ENCODE measurements at places on chromosomes 5 and 9.

DNA sequence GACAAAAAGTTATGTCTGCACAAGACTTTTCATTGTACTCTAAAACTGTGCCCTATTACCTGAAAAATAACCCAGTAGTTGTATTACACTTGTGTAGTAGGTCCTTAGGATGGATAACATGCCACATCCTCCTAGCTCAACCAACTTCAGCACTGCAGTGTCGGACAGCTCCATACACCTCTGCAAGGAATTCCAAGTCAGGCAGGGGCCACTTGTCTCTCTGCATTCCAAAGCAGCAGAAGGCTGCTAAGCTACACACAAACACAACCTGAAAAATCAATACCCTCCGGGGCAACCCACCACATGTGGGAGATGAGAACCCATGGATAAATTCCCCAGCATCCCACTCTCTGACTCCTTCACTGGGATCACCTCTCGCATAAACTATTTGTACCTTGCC lies 50.2 kb downstream of the MED10 start:
- DNase-seq, result no peak

GRCh38 chr9:114685951-114686350 lies 4.0 kb upstream of the TEX48 start:
- DNase-seq, result no peak

GRCh38 chr5:109450129-109450877 lies 40.5 kb upstream of the PJA2 start:
- no peak for DNase-seq

- DNase-seq, result no peak
Measured at GRCh38 chr9:89358985-89359384, 40.7 kb downstream of the SECISBP2 start.

DNA sequence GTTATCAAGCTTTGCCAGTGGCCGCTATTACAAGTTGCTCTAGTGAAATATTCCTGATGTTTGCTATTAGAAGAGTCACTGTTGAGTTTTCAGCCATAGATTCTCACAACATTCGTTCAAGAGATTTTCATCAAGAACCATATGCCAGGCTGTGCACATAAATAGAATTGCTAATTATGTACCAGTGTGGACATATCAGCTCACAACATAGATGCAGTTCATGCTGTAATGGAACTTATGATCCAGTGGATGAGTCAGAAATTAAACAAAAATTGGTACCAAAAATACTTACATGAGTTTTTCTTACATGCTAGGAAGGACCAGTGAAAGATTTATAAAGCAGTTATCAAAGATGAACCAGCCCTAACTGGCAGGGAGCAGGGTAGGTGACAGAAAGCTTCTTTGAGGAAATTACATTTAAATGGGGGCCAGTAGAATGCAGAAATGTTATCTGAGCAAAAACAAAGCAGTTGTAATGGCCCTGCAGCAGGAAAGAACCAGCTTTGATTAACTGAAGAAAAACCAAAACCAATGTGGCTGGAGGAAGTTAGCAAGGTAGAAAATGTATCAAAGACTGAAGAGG lies 404.2 kb downstream of the DNAH5 start:
- DNase-seq, result no peak

DNA sequence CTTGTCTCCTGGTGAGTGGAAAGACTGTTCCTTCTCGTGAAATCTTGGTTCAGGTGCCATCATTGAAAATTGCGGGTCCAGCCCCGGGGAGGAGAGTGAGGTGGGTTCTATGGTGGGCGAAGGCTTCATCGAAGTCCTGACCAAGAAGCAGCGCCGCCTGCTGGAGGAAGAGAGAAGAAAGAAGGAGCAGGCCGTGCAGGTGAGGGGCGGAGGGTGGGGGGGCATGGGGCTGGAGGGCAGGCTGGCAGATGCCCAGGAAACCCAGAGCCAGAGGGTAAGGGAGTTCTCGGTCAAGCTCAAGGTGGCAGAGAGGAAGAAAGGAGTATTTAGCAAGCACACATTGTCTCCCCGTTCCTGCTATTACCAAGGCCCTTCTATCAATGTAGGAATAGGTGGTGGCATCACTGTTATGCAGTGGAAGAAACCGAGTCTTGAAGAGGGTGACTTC lies 24.3 kb upstream of the POMT1 start:
- DNase-seq, result peak; percentile 24

DNA sequence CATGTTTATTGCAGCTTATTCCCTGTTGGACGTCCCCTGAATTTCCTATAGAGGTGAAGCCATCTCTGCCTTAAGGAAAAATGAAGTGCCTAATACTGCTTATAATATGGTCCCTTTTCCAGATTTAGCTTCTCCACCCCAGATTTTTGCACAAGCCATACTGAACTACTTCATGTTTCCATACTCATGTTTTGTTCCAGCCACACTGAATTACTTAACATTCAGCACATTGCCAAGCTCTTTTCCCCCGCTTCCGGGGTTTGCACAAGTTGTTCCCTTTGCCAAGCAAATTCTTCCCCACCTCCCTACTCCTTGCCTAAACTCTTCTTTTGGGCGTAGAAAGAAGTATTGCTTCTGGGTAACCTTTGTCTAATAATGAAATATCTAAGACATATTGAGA lies 1.7 kb upstream of the CNTRL start:
- DNase-seq, result no peak

DNA sequence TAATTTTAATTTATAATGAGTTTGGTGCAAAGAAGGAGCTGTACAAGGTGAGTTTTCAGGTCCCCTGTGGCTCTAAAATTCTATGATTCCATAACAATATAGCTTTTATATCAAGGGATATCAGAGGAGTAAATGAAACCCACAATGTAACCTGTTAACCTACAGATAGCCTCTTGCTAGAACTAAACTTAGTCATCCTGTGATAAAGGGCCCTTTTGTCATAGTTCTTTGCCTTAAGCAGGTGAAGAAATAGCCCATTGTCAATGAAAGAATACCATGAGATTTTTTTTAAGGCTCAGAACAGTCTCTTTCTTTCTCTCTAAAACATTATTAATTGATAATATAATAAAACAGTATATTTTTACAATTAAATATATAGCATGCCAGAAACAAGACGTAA lies 127.8 kb downstream of the NFIB start:
- no peak for DNase-seq

- DNase-seq, result no peak
Measured at GRCh38 chr5:149941795-149942194, 2.8 kb downstream of the PDE6A start.

DNA sequence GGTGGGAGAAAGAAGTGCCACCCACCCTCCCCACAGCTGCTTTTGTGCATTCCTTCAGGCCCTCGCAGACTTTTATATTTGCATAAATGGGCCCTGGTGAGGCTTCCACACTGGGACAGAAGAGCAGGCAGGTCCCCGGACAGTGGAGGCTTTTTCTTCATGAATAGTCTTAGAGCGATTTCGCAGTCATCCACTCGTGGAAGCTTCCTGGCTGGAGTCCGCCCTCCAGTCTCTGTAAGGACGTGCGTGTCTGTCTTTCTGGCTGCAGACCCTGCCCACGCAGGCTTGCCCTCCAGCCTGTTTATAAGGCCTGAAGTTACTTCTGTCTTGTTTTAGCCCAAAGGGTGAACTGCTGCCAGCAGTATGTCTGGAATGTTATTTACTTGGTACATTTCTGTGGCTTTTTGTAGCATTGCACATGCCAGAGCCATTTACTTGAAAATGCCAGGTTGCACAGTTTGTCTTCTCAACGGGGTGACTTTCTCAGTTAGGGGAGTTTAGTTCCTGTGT lies 195.7 kb downstream of the AOPEP start:
- no peak for DNase-seq

DNA sequence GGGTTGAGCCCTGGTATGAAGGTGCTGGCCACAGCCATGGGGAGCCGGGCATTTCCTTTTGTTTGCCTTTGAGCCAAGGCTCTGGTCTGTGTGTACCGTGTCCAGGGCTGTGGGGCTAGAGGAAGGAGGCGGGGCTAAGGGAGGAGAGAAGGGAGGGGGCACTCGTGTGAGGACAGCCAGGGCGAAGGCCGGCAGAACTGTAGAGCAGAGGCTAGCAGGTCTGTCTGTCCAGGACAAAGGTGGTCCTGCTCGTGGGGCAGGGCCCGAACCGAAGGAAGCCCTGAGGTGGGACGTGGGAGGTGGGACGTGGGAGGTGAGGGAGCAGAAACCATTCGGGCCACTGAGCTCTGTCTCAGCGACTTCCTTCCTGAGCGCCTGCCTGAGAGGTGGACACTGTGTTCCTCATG lies 41.3 kb upstream of the TESK1 start:
- no peak for DNase-seq

DNA sequence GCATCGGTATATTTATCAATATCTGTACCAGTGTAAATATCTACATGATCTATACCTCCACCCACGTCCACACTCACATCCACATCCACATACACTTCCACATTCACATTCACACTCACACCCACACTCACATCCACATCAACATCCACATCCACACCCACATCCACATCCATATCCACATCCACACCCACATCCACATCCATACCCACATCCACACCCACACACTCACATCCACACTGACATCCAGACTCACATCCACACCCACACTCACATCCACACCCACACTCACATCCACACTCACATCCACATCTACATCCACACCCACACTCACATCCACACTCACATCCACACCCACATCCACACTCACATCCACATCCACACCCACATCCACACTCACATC lies 189.2 kb downstream of the IRX1 start:
- DNase-seq, result no peak

DNA sequence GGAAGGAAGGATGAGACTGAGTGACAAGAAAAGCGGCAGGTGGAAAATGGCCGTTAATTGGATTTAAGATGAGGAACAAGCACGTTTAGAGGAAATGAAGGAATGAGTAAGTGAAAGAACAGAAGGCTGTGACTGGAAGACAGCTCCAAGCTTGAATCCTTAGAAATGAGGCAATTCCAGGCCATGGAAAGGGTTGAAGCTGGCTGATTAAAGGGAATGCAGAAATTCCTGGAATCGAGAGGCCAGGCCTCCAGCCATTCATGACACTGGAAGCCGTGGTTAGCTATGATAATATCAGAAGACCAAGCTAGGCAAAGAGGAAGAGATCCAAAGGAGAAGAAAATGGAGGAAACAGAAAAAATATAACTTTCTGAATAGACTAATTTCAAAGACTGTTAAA lies 84.2 kb downstream of the ARL15 start:
- DNase-seq, result no peak

All from stimulated activated CD4-positive, alpha-beta T cell treated with anti-CD3 and anti-CD28 coated beads, Interleukin-12 subunit alpha, Interleukin-12 subunit beta, amount 100 ng/mL, for 24 hours (primary cell).